ENCODE measurements at places on chromosomes 1 and 21. TPM values are rescaled to one million over a fixed set of nuclear protein-coding genes. Genes with fewer than 3 reads are reported as not detected.

- DNase-seq: no peak
Observed at GRCh38 chr1:8540261-8540941, 222.5 kb downstream of the SLC45A1 start.

GRCh38 chr1:154863315-154864174 is 6.5 kb downstream of the KCNN3 start:
- DNase-seq: peak; percentile 85

DNA sequence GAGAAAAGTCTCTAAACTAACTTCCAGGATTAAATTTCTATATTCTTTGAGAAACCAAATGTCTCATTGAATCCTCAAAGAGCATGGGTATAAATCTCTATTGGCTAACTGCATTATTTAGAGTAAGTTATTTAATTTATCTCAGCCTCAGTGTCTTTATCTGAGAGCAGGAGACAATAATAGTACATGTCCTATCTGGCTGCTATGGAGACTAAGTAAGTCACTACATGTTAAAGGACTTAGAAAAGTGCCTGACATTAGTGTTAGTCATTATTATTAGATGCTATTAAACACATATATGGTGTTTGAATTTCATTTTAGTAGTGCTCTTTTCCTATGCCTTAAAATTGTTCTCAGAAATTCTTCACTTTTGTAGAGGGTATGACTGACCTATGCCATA is 505.2 kb downstream of the NEGR1 start:
- DNase-seq: no peak

TMEM201 gene
- total RNA-seq: 24.5 TPM

GRCh38 chr1:156342166-156342955 is 4.0 kb downstream of the TSACC start:
- no peak for DNase-seq

GRCh38 chr1:87478231-87478630 is 149.6 kb downstream of the LMO4 start:
- DNase-seq: no peak

- no peak for DNase-seq
Observed at GRCh38 chr1:171664976-171665375, 12.5 kb upstream of the MYOC start.

DNA sequence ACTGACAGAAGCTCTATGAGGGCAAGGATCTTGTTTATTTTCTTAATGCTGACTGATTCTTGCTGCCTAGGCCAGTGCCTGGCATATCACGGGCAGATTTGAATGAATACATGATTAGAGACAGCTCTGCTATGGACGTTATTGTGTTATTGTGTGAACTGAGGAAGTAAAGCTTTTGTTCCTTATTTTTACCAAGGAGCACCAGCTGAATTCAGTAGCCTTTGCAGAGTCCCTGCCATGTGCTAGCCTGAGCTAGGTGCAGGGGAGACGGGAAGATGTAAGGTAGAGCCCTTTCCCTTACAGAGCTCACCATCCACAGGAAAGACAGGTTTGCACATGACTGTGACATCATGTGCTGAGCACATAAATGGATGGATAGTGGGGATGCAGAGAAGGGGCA is 36.0 kb upstream of the SCMH1 start:
- no peak for DNase-seq

GRCh38 chr1:31354283-31354682 is 18.6 kb downstream of the FABP3 start:
- no peak for DNase-seq

GRCh38 chr1:63000508-63000907 is 216.6 kb downstream of the ATG4C start:
- no peak for DNase-seq

DNA sequence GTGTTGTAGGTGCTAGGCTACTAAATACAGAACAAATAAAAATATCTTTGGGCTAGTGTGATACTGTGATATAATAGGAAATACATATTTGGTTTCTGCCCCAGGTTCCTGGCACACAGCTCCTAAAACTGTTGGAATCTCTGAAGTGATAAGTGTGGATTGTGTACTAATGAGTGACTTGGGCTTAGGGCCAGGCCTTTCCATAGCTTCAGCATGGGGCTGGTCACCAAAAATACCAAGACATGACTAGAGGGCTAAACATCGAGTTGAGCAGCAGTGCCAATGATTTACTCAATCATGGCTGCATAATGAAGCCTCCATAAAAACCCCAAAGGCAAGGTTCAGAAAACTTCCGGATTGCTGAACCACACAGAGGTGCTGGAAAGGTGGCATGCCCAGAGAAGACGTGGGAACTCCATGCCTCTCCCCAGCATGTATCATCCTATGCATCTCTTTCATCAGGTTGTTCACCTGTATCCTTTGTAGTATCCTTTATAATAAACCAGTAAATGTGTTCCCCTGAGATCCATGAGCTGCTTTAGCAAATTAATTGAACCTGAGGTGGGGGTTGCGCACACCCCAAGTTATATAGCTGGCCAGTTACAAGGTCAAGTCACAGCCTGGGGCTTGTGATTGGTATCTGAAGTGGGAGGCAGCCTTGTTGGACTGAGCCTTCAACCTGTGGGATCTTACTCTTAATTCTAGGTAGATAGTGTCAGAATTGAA is 51.6 kb downstream of the ZMYM4 start:
- DNase-seq: no peak

MAP3K7CL gene
- 7.7 TPM for total RNA-seq

PDC gene
- not detected for total RNA-seq

DNA sequence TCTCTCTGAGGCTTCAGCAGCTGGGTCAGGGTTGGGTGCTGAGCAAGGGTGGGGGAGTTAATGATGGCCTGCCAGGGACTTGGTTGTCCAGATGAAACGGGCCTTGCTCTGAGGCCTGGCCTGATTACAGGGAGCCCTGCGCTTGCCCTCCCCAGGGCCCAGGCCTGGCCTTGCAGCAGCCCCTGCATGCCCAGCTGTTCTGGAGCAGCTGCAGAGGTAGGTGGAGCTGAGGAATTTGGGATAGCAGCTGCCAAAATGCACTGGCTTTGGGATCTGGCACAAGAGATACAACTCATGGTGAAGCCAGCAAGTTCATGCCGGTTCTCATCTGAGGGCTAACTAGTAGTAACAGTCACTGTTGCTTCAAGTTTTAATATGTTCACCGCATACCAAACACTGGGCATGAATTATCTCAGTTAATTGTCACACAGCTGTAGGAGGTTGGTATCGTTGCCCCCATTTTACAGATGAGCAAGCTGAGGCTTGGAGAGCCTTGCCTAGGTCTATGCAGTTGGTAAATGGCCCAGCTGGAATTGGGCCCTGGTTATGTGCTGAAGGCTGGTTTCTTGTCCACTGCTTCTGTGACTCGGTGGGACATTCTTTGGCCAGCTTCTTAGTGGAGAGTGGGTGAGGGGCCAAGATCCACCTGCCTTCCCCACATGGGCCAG is 7.3 kb upstream of the SERINC2 start:
- no peak for DNase-seq

GRCh38 chr1:54298284-54299033 is 98.5 kb downstream of the MRPL37 start:
- DNase-seq: no peak

TLR5 gene
- 0.56 TPM for total RNA-seq

- DNase-seq: no peak
Observed at GRCh38 chr21:46091631-46092025, 6.3 kb upstream of the COL6A2 start.

GRCh38 chr1:157352216-157352615 is 200.1 kb downstream of the FCRL5 start:
- no peak for DNase-seq

DNA sequence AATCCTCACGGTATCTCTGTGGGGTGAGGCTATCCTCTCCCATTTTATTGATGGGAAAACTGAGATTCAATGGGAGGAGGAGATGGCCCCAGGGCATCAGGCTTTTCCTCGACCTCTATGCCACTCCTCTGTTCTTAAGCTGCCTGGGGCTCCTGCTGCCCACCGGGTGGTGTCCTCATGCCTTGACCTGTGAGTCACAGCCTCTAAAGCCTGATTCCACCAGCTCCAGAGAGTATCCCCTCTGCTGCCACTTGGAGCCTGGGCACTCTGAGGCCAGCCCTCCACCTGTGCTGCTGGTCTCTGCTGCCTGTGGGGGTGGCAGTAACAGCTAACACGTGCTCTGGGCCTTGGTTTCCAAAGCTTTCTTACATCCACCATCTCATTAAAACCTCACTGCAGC is 241.2 kb downstream of the TRABD2B start:
- DNase-seq: no peak

AURKAIP1 gene
- 210 TPM for total RNA-seq

ELF3 gene
- 1.1 TPM for total RNA-seq

- DNase-seq: no peak
Observed at GRCh38 chr21:42056468-42056867, 14.6 kb upstream of the UMODL1 start.

Data from GM12878 (cell line).